ENCODE measurements at places on chromosomes 13 and 19. TPM values are rescaled to one million over a fixed set of nuclear protein-coding genes. Genes with fewer than 3 reads are reported as not detected.

DNA sequence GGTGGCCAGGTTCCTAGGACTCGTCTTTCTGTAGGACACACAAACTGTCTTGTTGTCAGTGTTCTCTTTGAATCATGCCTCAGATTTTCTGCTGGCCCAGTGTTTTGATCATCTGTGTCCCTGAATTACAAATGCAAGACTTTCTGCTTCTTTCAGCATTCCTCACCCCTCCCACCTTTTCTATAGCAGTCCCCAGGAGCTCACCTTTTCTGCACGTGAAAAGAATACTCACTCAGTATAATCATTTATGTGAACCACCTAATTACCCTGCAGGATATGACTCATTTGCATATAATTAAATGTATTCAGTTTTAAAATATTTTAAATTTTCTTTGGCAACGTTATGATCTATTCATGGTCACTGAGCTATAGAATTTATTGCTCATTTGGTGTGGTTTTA, 389.2 kb downstream of the ITGBL1 start:
- no peak for DNase-seq

DNA sequence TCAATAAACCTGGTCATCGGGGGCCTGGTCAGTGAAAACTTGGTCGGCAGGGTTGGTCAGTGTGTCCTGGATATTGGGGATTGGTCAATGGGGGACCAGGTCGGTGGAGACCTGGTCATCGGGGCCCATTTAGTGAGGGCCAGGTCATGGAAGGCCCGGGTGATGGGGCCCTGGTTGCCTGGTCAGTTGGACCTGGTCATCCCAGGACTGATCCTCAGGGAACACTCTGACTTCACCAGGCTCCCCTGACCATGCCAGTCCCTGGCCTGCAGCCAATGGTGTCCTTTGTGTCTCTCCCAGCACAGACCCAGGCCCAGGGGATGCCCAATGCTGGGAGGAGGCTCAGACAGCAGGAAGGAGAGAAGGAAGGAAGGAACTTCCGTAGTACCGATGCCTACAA, 42.1 kb upstream of the TPM4 start:
- DNase-seq: no peak

DNA sequence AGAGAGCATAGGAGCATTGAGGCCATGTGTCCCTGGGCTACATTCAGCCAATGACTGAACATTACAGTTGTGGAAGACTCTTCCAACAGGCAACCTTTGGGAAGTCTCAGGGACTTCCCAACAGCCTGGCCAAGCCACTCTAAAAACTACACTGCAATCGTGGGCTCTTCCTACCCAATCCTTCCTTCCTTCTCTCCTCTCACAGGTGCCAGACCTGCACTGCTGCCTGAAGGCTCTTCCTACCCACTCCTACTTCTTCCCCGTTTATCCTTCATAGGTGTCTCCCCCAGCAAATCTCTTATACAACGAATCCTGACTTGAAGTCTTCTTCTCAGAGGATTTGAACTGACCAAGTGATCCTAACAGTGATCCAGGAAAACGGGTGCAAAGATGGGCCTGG, 47.1 kb upstream of the MBNL2 start:
- peak; percentile 38 for DNase-seq

DNA sequence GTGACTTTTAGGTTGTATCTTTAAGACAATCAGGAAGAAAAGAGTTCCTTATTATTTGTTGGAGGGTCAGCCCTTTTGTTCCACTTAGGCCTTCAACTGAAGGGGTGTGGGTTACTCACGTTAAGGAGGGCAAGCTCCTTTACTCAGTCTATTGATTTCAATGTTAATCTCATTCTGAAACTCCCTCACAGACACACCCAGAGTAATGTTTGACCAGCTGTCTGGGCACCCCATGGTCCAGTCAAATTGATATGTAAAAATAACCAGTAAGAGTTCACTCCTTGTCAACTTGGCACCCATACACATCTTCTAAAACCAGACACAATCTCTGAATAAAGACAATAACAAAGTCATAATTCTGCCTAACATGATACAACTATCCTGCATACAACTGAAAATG, 292.9 kb downstream of the KLF5 start:
- no peak for DNase-seq

The IGFL2 gene
- not detected for polyA plus RNA-seq

Data from heart left ventricle (tissue), 16 donors.